ENCODE measurements at places on chromosomes 1 and 21.

DNA sequence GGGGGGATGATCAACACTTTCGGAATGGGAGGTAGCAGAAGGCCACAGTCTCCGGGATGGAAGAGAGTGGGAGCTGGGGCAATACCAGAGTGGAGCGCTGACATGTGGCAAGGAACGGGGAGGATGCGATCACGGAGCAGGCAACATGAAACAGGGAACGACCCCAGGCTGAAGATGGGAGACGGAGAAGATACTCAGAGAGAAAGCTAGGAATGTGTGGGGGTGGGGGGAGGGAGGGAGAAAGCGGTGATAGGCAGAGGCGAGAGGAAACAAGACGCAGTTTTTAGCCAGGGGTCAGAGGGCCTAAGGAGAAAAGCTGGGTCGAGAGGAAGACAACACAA lies 577 bp downstream of the RAB3GAP2 start:
- peak; percentile 55 for DNase-seq

DNA sequence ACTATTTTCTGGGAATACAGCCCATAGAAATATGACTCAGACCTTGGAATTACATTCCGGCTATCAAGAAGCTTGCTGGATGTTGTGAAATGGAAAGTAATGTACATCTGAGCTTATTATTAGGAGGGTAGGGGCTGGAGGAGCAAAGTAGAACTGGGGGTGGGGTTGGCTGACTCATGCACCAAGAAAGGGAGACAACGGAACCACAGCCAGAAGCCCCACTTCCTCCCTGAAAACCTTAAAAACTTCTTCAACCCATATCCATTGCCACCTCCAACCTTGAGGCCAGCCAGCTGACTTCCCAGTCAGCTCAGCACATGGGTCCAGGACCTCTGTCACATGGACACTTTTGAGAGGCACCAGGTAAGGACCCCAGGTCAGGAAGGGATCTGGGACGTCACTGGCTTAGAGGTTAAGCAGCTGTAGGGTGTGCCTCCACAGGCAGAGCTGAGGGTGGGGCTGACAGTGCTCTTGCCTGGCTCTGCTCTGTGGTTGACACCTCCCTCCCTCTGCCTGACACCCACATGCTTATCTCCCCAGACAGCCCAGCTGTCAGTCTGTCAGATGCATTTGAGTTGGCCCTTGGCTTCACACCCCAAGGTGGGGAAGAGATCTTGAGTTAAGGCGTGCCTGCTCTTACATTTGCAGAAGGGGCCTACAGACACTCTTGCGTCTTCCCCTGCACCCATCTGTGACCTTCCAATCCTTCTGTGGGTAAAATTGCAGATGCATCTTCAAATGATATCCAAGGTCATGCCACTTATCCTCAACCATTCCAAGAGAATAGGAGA lies 5.7 kb upstream of the ZNF683 start:
- DNase-seq = peak; percentile 98

DNA sequence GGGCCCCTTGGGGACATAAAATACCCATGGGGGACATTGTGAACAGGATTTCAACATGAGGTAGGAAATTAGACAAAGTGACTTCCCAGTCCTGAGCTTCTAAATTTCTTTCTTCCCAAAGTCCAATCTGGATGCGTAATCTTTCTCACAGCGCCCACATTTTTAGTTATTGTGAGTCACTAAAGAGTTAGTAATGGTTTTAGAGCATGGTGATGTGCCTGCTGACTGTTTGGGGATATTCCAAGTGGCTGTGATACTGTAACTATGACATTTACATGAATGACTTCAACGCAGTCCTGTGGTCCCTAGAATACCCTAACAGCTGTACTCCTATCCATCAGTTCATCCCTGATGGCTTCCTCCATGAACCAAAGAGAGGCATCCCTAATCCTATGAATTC lies 224.0 kb upstream of the COA6 start:
- peak; percentile 79 for DNase-seq

GRCh38 chr1:116881879-116882520 lies 27.7 kb upstream of the PTGFRN start:
- peak; percentile 67 for DNase-seq

- peak; percentile 26 for DNase-seq
Measured at GRCh38 chr1:77970192-77970591, 8.7 kb downstream of the FUBP1 start.

DNA sequence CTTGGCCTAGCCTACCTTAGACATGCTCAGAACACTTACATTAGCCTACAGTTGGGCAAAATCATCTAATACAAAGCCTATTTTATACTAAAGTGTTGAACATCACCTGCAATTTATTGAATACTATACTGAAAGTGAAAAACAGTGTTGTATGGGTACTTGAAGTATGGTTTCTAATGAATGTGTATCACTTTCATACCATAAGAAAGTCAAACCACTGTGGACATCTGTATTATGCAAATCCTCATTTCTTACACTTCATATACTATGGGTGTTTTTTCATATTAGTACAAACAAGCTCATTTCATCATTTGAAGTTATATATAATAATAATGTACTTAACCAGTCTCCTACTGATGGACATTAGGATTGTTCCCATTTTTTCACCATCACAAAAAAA lies 41.2 kb downstream of the TDRD5 start:
- no peak for DNase-seq

DNA sequence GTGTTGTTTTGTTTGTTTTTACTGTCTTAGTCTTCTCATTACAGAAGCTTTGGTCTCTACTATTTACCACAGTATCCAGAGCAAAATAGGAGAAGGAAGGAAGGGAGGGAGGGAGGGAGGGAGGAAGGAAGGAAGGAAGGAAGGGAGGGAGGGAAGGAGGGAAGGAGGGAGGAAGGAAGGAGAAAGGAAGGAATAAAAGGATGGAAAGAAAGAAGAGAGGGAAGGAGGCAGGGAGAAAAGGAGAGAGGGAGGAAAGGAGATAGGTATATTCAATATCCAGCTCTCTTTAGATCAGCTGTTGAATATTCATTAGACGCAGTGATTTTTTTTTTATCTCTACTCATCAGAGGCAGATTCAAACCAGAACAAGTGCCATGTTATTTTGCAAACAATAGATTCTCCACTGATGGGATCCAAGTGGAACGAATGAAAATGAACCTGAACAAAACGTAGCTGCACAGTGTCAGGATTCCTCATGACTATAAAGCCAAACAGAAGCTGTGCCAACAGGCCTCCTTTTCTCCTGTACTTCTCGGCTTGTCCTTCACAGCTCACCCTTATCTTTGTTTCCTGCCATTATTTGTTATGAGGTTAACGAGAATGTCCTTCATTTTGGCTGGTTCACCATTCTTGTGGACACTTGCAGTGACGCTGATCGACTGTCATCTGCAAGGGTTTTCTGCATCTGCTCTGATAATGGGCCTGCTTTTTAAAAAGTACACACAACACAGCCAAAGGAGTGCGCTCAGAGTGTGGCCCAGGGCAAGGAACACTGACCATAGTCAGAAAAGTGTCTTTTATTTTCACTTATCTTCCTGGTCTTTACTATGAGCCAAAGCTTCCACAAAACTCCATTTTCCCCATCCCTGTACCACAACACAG lies 7.8 kb upstream of the NTPCR start:
- DNase-seq = no peak

- no peak for DNase-seq
Measured at GRCh38 chr21:44822484-44823178, 4.8 kb upstream of the SUMO3 start.

- peak; percentile 14 for DNase-seq
Measured at GRCh38 chr1:150765296-150765976, at the start of gene CTSS. Gene CTSS, minus strand, starts transcription at chr1:150765778. Its CDS starts 1,015 bp downstream, at chr1:150764763.

- DNase-seq = no peak
Measured at GRCh38 chr1:222769971-222770620, 33.1 kb downstream of the FAM177B start.

DNA sequence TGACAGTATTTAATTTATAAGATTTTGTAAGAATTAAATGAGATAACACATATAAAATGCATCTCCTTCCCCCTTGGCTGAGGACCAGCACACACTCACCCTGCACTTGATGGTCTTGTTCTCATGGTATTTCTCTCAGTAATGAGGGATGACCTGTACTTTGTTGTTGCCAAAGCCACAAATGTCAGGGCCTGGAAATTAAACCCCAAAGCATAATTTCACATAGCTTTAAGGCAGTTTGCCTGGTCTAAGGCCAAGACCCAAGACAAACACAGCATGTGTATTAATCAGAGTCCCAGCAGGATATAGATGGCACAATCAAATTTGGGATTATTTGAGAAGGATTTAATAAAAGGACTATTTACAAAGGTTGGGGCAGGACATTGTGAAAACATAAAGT lies 48.6 kb upstream of the EPS15 start:
- peak; percentile 95 for DNase-seq

- peak; percentile 88 for DNase-seq
Measured at GRCh38 chr1:9892563-9893528, 17.2 kb downstream of the CTNNBIP1 start.
